ENCODE measurements at places on chromosomes 6 and 20.

DNA sequence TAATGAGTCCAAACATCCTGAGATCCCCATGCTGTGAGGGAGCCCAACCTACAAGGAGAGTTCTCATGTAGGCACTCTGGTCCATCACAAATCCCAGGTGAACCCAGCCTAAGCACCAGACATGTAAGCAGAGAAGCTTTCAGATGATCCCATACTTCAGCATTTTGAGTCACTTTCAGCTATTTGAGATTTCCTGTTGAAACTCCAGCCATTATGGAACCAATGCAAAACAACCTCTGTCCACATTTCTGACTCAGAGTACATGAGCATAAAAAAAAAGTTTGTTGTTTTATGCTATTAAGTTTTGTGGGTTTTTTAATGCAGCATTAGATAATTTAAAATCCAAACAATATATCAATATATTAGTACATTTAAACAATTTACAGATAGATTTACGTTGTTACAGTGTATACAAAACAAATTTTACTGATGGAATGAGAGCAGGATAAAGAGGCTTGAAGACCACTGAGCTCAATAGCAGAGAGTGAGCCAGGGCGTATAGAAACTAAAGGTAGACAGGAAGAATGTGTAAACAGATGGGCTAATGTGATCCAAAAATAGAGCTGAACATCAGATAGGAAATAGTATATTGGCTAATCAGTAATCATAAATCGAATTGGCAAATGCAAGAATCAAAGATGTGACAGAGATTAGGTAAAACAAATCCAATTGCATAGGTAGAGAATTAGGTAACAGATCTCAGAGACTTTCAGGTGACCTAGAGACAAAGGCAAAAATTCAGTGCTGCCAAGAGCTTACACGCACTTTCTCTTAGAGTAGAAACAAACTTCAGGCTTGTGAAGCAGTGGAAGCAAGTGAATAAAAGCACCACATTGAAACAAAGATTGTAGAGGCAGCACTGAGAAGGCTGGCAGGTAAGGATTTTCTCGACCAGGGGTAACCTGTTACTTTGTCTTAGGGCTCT is 36.2 kb upstream of the PLCB1 start:
- no peak for DNase-seq

GRCh38 chr6:72080260-72080941 is 194.1 kb downstream of the RIMS1 start:
- DNase-seq = no peak

- peak; percentile 36 for DNase-seq
Measured at GRCh38 chr6:166626177-166627032, 646 bp downstream of the RPS6KA2 start.

- no peak for DNase-seq
Measured at GRCh38 chr6:48766349-48766748, 655.4 kb upstream of the PTCHD4 start.

GRCh38 chr6:137699031-137699683 is 167.9 kb upstream of the TNFAIP3 start:
- no peak for DNase-seq
